ENCODE measurements at places on chromosomes 3 and 15.

- no peak for DNase-seq
Observed at GRCh38 chr15:31228011-31228484, 98.6 kb upstream of the KLF13 start.

GRCh38 chr15:79116771-79117170, 26.2 kb upstream of the RASGRF1 start:
- no peak for DNase-seq

GRCh38 chr15:60485365-60486055, 6.6 kb upstream of the ICE2 start:
- no peak for DNase-seq

DNA sequence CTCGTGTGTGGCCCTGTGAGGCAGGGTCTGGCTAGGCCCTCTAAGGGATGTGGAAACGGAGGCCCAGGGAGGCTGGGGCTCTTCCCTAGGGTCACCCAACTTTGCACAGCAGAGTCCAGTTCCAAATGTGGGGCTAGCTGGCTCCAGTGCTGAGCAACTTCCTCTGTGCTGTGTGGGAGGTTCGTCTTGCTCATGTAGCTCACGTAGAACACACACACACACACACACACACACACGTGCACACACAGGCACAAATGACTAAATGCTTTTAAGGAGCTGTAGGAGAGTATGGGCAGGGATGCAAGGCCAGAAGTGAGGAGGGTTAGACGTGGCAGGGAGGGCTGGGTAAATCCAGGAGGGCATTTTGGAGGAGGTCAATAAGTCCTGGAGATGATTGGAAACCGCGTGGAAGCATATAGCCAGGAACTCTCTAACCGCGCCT, 213.8 kb downstream of the RPLP1 start:
- peak; percentile 8 for DNase-seq

DNA sequence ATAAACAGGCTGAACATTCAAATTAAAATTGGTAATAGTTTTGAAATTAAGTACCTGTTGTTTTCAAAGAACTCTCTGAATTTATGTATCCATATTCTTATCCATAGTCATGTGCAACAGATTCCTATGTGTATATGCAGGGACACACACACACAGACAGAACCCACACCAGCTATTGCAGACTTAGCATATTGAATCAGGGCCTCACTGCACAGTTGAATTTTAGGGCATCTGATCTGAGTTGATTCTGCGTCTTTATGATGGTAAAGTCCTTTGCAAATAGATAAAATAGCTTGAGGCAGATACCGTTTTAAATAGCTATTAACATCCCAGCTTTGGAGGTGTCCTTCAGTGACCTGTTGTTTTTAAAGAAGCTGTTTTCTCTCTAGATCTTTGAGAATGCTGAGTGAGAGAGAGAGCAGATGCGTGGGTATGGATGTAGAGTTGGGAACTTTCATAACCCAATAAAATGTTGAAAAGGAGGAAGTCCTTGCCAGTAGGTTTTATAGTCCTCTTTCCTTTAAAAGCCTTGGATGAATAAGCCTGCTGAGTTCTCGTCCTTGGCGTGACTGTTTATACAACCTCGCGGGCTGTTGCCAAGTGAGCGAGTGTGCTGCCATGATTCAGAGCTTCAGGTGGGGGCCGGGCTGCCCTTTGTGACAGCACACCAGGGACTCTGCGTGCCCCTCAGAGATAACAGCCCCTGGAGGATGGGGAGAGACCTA, 18.3 kb downstream of the MYZAP start:
- peak; percentile 90 for DNase-seq

GRCh38 chr15:31297575-31298456, 28.8 kb upstream of the KLF13 start:
- no peak for DNase-seq
